ENCODE measurements at places on chromosomes 5 and 9.

DNA sequence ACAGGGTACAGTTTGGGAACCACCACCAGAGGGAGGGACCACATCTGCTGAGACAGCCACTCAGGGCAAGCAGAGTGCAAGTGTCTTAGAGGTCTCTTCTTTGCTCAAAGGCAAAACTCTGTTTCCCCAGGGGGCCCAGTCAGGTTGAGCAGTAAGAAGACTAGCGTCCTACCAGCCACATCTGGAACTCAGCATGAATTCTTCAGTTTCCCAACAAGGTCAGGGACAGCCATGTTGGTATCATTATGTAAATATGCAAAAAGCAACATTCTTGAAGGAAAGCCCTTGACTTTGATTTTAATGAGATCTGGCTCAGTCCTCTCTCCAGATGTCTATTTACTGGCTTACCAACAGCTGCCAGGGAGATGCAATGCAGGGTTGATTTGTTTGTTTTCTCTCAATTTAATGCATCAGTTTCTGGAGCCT is 46.7 kb downstream of the TGFBI start:
- H3K36me3 ChIP-seq = no peaks in the 10 kb centered on the region
- H3K27me3 ChIP-seq = no peaks in the 10 kb centered on the region
- H3K27ac ChIP-seq = no peak overlapping the region
- no peak for DNase-seq
- H3K4me1 ChIP-seq = no peaks in the 10 kb centered on the region
- H3K4me3 ChIP-seq = no peak overlapping the region

- no peak for DNase-seq
- H3K27ac ChIP-seq = no peak overlapping the region
- no peak overlapping the region for H3K4me3 ChIP-seq
- H3K36me3 ChIP-seq = no peaks in the 10 kb centered on the region
- H3K27me3 ChIP-seq = no peaks in the 10 kb centered on the region
Measured at GRCh38 chr5:160507221-160507721, 85.6 kb downstream of the PTTG1 start.

GRCh38 chr5:16411741-16412455 is 53.7 kb downstream of the ZNF622 start:
- no peaks in the 10 kb centered on the region for H3K36me3 ChIP-seq
- no peak overlapping the region for H3K27ac ChIP-seq
- DNase-seq = no peak
- no peaks in the 10 kb centered on the region for H3K4me1 ChIP-seq
- H3K4me3 ChIP-seq = no peak overlapping the region

DNA sequence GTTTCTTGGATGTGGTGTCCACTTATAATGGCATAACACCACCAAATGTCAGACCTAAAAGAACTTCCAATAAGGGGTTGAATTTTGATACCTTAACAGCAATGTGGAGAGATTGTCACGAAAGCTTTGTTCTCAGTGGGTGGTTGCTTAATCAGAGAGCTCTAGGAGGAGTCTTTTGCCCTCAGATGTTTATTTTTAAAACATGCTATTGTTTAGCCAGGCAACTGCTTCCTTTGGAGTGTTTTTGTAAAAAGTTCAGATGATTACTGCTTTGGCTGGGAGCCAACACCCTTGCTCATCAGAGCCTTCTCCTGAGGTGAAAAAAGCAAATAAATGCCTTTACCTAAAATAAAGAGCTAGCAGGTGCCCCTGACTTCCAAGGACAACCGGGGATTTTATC is 65.0 kb downstream of the SLC1A1 start:
- H3K4me3 ChIP-seq = no peak overlapping the region
- H3K27me3 ChIP-seq = no peaks in the 10 kb centered on the region
- DNase-seq = no peak

GRCh38 chr5:154937186-154937717 is 759 bp downstream of the GEMIN5 start:
- DNase-seq = no peak
- H3K27me3 ChIP-seq = no peaks in the 10 kb centered on the region
- 0 out of 2 replicates have a peak, but pooled peaks cover 2% of the 10 kb centered on the region for H3K36me3 ChIP-seq
- no peaks in the 10 kb centered on the region for H3K4me1 ChIP-seq

DNA sequence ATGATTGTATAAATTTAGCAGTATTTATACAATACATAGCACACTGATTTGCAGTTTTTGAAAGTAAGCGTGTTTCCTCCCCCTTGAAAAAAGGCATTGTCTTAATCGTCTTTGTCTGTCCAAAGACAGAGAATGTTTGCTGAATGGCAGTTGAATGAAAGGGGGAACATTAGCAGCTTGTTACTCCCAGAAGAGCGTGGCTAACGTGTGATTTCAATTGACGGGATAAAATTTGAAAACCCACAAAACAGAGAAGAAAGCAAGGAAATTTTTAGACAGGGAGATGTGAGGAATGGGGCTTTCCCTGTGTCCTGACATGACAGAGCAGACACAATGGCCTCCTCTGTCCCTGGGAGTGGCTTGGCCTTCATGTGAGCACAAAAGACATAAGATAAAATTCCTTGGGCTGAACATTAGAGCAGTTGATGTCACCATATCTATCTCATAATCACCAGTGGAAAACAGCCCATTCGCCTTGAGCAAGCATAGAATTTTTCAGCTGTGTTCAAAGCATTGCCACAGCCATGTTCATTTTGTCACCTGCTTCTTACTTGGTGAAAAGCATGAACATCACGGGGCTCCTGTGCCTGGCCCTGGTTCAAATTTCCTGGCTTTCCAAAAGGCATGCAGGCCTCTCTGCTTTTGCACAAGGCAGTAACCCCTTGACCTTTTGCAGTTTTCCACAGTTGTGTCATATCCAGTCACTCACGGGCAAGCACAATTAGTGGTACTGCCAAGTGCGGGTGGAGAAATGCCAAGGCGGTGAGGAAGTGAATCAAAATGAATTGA is 126.9 kb downstream of the TLE1 start:
- no peak overlapping the region for H3K4me3 ChIP-seq
- H3K27ac ChIP-seq = no peak overlapping the region
- no peak for DNase-seq
- H3K4me1 ChIP-seq = no peaks in the 10 kb centered on the region

GRCh38 chr5:15442193-15442570 is 57.8 kb upstream of the FBXL7 start:
- H3K36me3 ChIP-seq = no peaks in the 10 kb centered on the region
- DNase-seq = no peak
- no peak overlapping the region for H3K4me3 ChIP-seq
- H3K4me1 ChIP-seq = peaks cover 2% of the 10 kb centered on the region
- no peaks in the 10 kb centered on the region for H3K27me3 ChIP-seq
- no peak overlapping the region for H3K27ac ChIP-seq

- no peak overlapping the region for H3K4me3 ChIP-seq
- H3K27me3 ChIP-seq = no peaks in the 10 kb centered on the region
- H3K36me3 ChIP-seq = no peaks in the 10 kb centered on the region
- H3K4me1 ChIP-seq = 0 out of 2 replicates have a peak, but pooled peaks cover 1% of the 10 kb centered on the region
Measured at GRCh38 chr5:34553581-34553980, 102.5 kb upstream of the RAI14 start.

DNA sequence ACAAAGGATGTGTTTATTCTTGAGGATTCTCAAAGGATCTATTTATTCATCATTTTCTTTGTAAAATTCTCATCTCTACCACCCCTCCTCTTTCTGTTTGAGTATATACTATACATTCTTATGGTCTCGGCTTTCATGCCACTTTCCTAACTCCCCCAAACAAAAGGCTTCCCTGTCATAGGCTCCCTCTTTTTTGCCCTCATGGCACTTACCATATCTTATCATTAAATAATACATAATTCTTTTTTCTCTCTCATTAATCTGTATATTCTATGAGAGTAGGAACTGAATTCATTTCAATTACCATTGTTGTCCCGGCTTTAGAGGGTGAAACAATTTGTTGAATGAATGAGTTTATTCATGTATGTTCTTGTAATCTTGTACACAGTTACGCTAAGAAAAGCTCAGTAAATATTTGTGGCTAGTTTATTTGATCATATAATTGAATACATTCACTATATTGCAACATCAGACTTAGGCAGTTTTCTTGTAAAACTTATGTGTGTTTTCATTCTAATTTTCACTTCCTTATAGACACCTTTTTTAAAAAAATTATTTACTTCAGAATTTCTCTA is 254.6 kb downstream of the EDIL3 start:
- no peak overlapping the region for H3K4me3 ChIP-seq
- no peaks in the 10 kb centered on the region for H3K36me3 ChIP-seq

DNA sequence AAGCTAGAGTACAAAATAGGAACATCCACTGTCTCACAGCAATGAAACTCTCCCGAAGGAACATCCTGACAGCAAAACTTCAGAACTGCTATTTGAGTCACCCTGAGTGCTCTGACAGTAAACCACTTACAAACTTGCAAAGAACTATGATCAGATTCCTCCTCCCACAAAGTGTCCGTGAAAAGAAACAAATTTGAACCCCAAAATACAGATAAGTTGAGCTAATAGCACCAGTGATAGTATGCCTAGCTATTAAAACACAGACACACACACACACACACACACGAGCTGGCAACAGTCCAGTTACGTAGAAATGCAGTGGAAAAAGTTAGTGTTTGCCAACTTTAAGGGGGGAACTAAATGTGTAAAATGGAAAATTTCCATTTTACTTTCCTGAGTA is 3.1 kb upstream of the GLIS3 start:
- no peak for DNase-seq
- H3K27ac ChIP-seq = no peak overlapping the region
- H3K4me3 ChIP-seq = no peak overlapping the region
- H3K4me1 ChIP-seq = peaks cover 3% of the 10 kb centered on the region
- H3K36me3 ChIP-seq = no peaks in the 10 kb centered on the region
- peaks cover 20% of the 10 kb centered on the region for H3K27me3 ChIP-seq

DNA sequence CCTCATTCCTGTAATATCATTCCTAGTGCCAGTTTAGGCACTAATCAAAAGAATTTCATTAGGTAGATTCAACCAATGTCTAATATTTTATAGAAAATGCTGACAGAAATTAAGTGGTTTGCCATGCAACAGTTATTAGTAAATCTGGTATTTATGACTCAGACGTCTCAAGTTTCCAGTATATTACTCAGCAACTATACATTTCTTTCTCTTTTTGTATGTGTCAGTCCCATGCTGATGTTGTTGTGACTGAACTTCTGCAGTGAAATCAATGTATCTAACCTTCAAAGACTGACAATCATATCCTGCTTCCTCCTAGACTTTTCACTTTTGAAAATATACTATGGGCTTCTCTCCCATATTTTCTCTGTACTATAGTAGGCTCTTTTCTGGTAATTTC is 822.5 kb downstream of the NR2F1-AS1 start:
- no peaks in the 10 kb centered on the region for H3K27me3 ChIP-seq
- H3K36me3 ChIP-seq = no peaks in the 10 kb centered on the region
- DNase-seq = no peak
- no peaks in the 10 kb centered on the region for H3K4me1 ChIP-seq
- H3K4me3 ChIP-seq = no peak overlapping the region

- H3K4me1 ChIP-seq = peaks cover 15% of the 10 kb centered on the region
- H3K27me3 ChIP-seq = no peaks in the 10 kb centered on the region
- H3K4me3 ChIP-seq = no peak overlapping the region
Measured at GRCh38 chr9:131237931-131238401, 38.3 kb downstream of the FAM78A start.

DNA sequence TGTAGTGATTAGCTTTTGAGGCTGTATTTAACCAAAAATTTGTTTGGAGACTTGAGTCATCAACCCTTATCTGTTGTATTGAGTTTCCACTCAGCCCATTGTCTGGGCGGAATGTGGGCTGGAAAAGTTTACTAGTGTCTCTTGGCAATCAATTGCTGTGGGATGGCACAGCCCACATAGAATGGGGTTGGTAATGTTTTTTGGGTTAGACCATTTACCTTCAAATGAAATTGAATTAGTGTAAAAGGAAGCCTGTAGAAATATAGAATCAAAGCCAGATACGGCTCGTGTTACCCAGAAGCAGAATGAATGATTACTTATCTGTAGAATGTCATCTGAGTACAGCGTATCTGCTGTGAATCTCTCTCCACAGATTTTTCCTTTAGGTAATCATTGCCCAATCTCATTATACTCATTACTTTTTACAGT is 142.9 kb downstream of the AOPEP start:
- no peak for DNase-seq
- H3K4me1 ChIP-seq = no peaks in the 10 kb centered on the region
- H3K36me3 ChIP-seq = no peaks in the 10 kb centered on the region
- no peak overlapping the region for H3K27ac ChIP-seq

- no peaks in the 10 kb centered on the region for H3K27me3 ChIP-seq
- peaks cover 7% of the 10 kb centered on the region for H3K4me1 ChIP-seq
- DNase-seq = no peak
- no peaks in the 10 kb centered on the region for H3K36me3 ChIP-seq
Measured at GRCh38 chr5:72241346-72242003, 78.6 kb downstream of the MRPS27 start.

GRCh38 chr5:174187481-174187880 is 142.0 kb downstream of the NSG2 start:
- DNase-seq = no peak
- no peaks in the 10 kb centered on the region for H3K36me3 ChIP-seq
- no peak overlapping the region for H3K4me3 ChIP-seq
- no peaks in the 10 kb centered on the region for H3K4me1 ChIP-seq
- H3K27me3 ChIP-seq = no peaks in the 10 kb centered on the region

- H3K27ac ChIP-seq = no peak overlapping the region
- no peak overlapping the region for H3K4me3 ChIP-seq
- no peak for DNase-seq
Measured at GRCh38 chr9:22922222-22922621, 475.6 kb downstream of the DMRTA1 start.

DNA sequence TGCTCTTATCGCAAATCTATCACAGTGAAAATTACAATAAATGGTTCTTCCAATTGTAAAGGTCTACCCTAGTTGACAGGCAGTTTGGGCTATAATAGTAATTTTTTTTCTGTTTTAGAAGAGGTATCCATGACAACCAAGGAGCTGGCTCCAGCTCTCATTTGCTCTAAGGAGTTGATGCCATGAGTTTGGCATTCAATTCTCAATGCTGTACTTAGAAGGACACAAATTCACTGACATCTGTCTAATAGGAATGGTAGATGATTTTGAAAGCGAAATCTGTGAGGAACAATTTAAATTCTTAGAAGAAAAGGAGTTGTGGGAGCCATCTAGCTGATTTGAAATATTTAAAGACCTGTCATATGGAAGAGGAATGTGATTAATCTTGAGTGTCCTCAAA is 203.6 kb upstream of the DAB2 start:
- H3K36me3 ChIP-seq = no peaks in the 10 kb centered on the region
- no peaks in the 10 kb centered on the region for H3K27me3 ChIP-seq
- H3K27ac ChIP-seq = no peak overlapping the region
- no peak overlapping the region for H3K4me3 ChIP-seq

- no peaks in the 10 kb centered on the region for H3K27me3 ChIP-seq
- no peak overlapping the region for H3K4me3 ChIP-seq
- no peak overlapping the region for H3K27ac ChIP-seq
- no peaks in the 10 kb centered on the region for H3K4me1 ChIP-seq
- H3K36me3 ChIP-seq = no peaks in the 10 kb centered on the region
Measured at GRCh38 chr9:107789001-107789700, 299.6 kb upstream of the KLF4 start.

GRCh38 chr9:91346644-91347043 is 15.1 kb downstream of the AUH start:
- H3K36me3 ChIP-seq = 0 out of 2 replicates have a peak, but pooled peaks cover 5% of the 10 kb centered on the region
- H3K27me3 ChIP-seq = no peaks in the 10 kb centered on the region
- no peak overlapping the region for H3K27ac ChIP-seq
- no peak overlapping the region for H3K4me3 ChIP-seq
- no peak for DNase-seq
